Lung microvascular endothelial cell (primary cell): ENCODE measurements at places on chromosomes 5 and 9. TPM values are rescaled to one million over a fixed set of nuclear protein-coding genes. Genes with fewer than 3 reads are reported as not detected.

DNA sequence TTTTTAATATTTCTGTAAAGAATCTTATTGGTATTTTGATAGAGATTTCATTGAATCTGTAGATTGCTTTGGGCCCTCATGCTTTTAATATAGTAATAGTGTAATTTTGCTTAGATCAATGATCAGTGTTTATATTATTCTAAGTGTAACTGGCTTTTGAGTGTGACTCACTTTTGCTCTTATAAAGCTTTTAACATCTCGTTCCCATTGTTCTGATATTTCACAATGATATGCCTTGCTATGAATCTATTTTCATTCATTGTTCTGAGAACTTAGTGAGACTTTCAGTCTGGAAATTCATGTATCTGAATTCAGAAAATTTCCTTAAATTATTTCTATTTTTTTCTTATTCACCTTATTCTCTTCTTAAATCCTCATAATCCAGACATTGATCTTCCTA, 13.5 kb upstream of the MAMDC2 start:
- DNase-seq: peak; percentile 19

- peak; percentile 37 for DNase-seq
Observed at GRCh38 chr5:79255786-79256557, 20.0 kb downstream of the JMY start.

- peak; percentile 86 for DNase-seq
Observed at GRCh38 chr9:134641173-134641989, at the start of gene COL5A1. COL5A1 (plus strand) TSS chr9:134641803; CDS start chr9:134642188, 385 bp downstream.

DNA sequence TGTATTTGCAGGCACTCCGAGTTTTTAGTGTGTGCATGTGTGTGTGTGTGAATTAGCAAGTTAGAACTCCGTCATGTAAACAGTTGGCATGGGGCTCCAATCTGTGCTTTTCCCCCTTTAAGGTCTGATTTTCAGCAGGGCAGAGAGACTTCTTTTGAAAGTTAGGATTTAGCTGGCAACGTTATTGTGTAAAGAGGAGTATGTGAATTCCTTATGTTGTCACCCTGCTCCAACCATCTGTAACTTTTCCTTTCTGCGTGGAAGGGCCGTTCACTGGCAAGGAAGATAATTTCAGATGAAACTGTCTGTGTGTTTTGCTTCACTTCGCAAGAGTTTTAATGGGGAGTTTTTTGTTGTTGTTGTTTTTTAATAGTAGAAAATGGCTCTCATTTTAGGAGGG, 332 bp downstream of the SGCD start:
- DNase-seq: no peak

GRCh38 chr9:131019388-131020239, 10.6 kb downstream of the LAMC3 start:
- DNase-seq: no peak

The C9orf153 gene
- under 0.01 TPM in 1 of 2 replicates, not detected in the other for total RNA-seq

The C8G gene
- total RNA-seq: 0.60 and 0.65 TPM in 2 replicates

GRCh38 chr5:165003283-165003682, 1497.9 kb downstream of the MAT2B start:
- no peak for DNase-seq

GRCh38 chr5:72472666-72473422, 34.4 kb downstream of the ZNF366 start:
- DNase-seq: no peak

The IDNK gene
- total RNA-seq: 3.0 and 4.8 TPM in 2 replicates

The IFNB1 gene
- not detected in 2 replicates for total RNA-seq

DNA sequence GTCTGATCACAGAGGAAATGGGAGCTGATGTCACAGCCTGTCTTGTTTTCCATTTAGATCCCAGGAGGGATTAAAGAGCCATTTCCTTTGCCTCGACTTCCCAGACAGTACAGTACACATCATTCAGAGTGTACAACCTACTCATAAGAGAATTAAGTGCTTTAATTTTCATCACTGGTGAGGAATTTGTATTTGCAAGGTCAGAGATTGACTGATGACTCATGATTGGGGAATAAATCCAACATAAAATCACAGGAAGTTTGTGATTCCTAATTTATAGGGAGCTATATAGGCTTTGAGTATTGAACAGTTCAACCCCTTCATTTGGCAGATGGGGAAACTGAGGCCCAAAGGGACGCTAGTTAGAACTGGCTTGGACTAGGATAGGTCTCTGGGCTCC, 4.1 kb upstream of the TOMM5 start:
- DNase-seq: no peak

The ARSI gene
- total RNA-seq: 0.22 TPM in 1 of 2 replicates, not detected in the other

- DNase-seq: peak; percentile 69
Observed at GRCh38 chr9:94864862-94865509, 138.5 kb downstream of the AOPEP start.

GRCh38 chr9:15531380-15531779, 20.6 kb upstream of the PSIP1 start:
- no peak for DNase-seq

The KIAA0825 gene
- total RNA-seq: 0.44 and 0.99 TPM in 2 replicates
